ENCODE measurements at places on chromosomes 2 and 18. TPM values are rescaled to one million over a fixed set of nuclear protein-coding genes. Genes with fewer than 3 reads are reported as not detected.
A peak's percentile ranks its signal among the peaks of the same experiment; 100 is the strongest.

Gene AMER3
- 0.13 TPM for total RNA-seq

DNA sequence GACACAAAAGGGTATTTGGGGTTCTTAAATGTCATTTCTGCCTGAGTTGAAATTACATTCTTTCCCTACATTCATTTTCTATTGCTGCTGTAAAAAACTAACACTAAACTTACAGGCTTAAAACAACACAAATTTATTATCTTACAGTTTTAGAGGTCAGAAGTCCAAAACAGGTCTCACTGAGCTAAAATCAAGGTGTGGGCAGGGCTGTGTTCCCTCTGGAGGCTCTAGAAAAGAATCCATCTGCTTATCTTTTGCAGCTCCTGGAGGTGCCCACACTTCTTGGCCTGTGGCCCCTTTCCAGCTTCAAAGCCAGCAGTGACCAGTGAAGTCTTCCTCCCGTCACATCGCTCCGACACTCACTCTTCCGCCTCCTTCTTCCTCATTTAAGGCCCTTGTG, 23.2 kb upstream of the SLC1A4 start:
- no peak for DNase-seq

GRCh38 chr2:127158614-127159290, 51.8 kb upstream of the BIN1 start:
- no peak for DNase-seq

DNA sequence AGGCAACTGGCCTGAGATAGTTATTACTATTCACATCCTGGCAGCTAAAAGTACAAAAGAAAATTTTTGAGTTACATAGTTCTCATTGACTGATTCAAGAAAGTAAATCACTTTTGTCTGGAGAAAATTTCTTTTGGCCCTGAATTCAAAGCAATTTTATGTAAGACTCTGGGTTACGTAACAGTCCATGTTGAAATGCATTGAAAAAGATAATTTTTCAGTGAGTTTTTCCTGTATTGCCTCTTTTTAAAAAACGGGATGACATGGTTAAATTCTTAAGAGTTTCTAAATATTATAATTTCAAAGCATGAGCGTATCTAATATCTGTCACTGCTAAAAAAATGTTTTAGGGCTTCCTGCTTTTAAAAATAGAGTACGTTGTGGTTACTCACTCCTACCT, 72.7 kb downstream of the ANKRD12 start:
- no peak for DNase-seq

DNA sequence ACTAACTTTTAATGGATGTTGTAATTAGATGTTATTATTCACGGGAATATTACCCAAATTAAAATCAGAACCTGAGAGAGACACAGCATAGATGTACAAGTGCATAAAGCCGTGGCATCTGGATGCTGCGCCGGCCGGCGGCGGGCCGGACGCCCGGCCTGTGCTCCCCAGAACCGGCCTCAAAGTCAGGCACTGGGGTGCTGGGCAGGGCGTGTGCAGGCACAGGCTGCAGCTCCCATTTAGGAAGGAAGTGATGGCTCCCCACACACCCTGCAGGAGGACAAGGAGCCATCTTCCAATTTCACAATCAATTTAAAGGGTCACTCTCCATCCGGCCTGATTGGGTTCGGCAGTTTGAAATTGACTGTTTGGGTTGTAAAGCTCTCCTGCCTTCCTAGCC, 367.7 kb upstream of the SALL3 start:
- no peak for DNase-seq

- DNase-seq, result peak; percentile 94
Observed at GRCh38 chr2:134118279-134119116, 135.4 kb upstream of the MGAT5 start.

GRCh38 chr2:210546424-210547208, 9.8 kb upstream of the CPS1 start:
- peak; percentile 90 for DNase-seq

All from Peyer's patch (tissue), 4 donors.